ENCODE measurements at places on chromosomes 6 and 20. TPM values are rescaled to one million over a fixed set of nuclear protein-coding genes. Genes with fewer than 3 reads are reported as not detected.

LATS1 gene
- total RNA-seq = 17.2 TPM

DNA sequence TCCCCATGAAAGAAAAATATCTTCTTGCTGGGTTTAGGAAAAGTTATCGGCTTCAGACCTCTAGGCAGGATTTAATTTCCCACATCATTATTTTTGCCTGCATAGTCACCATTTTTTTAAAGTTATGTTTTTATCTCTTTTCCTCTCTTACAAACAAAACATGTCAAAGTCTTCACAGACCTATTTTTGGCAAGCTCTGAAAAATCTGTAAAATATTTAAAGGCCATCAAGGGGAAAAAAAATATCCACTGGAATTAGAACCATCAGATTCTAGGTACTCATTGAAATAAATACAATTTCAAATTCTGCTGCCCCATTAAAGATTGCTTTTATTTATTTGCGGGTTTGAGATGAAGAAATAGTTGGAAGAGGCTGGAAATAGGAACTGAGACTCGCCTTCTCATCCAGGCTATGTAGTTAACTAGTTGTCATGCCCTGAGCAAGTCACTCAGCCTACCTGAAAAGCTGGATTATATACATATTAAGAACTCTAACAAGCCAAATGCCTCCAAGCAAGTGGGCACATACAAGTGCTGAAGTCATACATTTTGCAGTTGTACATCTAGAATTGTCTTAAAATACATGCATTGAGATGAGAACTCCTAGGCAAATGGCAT lies 101.7 kb upstream of the SASH1 start:
- no peak for DNase-seq
- H3K27me3 ChIP-seq = no peaks in the 10 kb centered on the region
- H3K36me3 ChIP-seq = no peaks in the 10 kb centered on the region

DNA sequence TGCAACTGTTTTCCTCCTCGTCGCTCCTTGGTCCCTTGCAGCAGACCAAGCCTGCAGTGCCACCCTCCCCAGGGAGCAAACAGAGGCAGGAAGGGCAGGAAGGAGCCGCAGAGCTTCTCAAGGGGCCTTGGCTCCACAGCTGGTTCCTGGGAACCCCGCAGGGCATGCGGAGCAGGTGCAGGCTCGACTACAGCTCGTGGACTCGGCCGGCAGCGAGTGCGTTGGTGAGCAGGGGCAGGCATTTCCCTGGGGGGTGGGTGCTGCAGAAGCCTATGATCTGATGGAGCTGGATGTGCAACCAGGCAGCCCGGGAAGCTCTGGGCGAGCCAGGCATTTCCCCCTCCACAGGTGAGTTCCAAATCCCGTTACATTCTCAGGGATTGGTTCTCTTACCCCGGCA lies 37.1 kb downstream of the FRMD1 start:
- no peak for DNase-seq
- H3K27me3 ChIP-seq = no peaks in the 10 kb centered on the region
- no peak overlapping the region for H3K27ac ChIP-seq
- H3K4me1 ChIP-seq = no peaks in the 10 kb centered on the region

DNA sequence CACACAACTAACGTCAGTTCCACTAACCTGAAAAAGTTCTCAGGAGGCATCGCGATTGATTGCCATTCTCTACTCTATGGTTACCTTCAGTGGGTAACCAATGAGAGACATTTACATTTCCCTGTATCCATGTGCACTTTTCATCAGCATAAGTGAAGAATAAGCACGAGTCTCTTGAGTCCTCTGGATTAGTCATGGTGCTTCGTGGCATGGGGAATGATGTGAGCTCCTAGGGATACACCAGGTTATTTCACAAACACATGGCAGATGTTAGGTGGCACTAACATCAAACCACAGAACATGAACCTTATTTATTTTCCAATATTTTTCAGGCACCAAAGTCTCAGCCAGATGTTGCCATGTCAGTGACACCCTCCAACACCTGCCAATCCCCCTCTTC lies 64.0 kb downstream of the FYN start:
- H3K4me1 ChIP-seq = no peaks in the 10 kb centered on the region
- no peak overlapping the region for H3K27ac ChIP-seq
- DNase-seq = no peak
- H3K4me3 ChIP-seq = no peak overlapping the region
- H3K27me3 ChIP-seq = no peaks in the 10 kb centered on the region
- no peaks in the 10 kb centered on the region for H3K36me3 ChIP-seq

DNA sequence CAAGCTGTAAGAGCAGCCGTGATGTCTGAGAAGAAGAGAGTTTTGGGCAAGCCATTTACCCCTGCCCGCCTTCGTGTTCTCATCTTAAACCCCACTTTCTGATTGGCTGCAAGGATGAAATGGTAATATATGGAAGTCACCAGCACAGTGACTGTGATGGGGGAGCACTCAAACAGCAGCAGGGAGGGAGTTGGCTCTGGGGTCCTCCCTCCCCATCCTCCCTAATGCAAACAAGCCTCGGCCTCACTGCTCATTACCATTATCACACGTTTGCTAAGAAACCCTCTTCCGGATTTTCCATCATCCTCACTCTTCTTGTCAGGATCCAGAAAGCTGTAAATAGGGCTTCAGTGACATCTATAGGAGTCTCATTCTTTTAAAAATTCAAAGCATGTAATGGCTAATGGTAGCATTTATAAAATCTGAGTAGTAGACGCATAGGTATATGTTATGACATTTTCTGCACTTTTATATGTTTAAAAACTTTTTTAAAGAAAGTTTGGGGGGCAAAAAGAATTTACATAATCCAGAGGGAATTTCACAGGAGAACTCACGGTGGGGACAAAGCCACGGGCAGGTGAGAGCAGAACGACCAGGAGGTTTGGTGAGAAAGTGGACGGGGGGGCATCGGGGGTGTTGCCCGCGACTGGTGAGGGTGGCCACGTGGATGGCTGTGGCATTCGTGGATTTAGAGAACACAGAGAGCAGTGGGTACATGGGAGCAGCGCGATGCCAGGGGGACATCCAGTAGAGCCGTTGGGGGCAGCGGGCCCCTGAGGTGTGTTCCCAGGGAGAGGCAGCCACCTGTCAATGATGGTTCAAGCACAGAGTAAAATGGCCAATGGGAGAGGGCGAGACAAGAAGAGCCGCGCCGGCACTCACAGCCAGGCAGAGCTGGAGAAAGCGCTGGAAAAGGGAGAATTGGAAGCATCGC lies 29.6 kb downstream of the SUMO4 start:
- no peaks in the 10 kb centered on the region for H3K36me3 ChIP-seq
- H3K27ac ChIP-seq = no peak overlapping the region
- H3K4me1 ChIP-seq = no peaks in the 10 kb centered on the region
- no peak overlapping the region for H3K4me3 ChIP-seq

ZC2HC1B gene
- total RNA-seq = not detected

KCNQ5 gene
- total RNA-seq = 2.3 TPM

All from GM23338 (cell line).